ENCODE measurements at places on chromosomes 11 and 22.
A peak's percentile ranks its signal among the peaks of the same experiment; 100 is the strongest.

DNA sequence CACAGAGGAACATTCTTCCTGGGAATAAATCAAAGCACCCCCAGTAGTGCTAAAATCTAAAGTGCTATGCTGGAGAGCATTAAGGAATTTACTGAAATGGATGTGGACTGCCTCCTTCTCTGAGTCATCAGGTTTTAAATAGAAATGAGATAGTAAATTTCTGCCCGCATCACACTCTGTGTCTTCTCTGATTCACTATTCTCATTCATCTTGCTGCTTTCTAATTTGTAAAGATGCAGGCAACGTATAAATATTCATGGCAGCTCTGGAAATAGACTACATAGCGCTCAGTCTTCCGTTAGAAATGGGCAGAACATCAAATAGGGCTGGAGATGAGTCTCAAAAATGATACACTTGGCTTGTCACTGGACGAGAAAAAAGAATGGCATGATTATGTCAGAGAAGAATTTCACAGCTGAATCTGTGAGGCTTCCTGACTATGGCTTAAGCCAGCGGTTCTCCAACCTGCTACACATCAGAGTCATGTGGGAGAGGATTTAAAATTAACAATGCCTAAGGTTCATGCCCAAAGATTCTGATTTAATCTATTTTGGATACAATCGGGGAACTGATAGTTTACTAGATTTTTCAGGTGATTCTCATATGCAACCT lies 178.2 kb downstream of the LRRC4C start:
- no peak for DNase-seq

GRCh38 chr11:25844811-25845210 lies 487.1 kb upstream of the ANO3 start:
- DNase-seq: no peak

- DNase-seq: no peak
Observed at GRCh38 chr11:66637557-66638176, 836 bp upstream of the RBM4 start.

DNA sequence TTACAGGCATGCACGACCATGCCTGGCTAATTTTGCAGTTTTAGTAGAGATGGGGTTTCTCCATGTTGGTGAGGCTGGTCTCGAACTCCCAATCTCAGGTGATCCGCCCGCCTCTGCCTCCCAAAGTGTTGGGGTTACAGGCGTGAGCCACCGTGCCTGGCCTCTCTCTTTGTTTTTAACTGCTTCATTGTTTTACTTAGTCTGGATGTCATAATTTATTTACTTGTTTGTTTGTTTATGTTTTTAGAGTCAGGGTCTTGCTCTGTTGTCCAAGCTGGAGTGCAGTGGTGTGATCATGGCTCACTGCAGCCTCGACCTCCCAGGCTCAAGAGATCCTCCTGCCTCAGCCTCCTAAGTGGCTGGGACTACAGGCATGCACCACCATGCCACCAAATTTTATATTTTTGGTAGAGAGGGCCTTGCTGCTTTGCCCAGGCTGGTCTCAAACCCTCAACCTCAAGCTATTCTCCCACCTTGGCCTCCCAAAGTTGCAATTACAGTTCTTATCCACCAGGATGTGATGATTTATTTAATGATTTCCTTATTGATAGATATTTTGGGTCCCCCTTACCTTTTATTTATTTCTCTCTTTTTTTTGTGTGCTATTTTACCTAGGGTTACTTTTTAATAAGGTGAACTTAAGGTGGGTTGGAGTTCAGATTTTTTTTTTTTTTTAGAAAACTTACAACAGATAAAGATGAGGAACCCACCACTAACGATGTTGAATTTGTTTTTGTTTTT lies 52.6 kb upstream of the ADA2 start:
- no peak for DNase-seq

- DNase-seq: no peak
Observed at GRCh38 chr11:15591112-15591537, 476.4 kb downstream of the INSC start.

DNA sequence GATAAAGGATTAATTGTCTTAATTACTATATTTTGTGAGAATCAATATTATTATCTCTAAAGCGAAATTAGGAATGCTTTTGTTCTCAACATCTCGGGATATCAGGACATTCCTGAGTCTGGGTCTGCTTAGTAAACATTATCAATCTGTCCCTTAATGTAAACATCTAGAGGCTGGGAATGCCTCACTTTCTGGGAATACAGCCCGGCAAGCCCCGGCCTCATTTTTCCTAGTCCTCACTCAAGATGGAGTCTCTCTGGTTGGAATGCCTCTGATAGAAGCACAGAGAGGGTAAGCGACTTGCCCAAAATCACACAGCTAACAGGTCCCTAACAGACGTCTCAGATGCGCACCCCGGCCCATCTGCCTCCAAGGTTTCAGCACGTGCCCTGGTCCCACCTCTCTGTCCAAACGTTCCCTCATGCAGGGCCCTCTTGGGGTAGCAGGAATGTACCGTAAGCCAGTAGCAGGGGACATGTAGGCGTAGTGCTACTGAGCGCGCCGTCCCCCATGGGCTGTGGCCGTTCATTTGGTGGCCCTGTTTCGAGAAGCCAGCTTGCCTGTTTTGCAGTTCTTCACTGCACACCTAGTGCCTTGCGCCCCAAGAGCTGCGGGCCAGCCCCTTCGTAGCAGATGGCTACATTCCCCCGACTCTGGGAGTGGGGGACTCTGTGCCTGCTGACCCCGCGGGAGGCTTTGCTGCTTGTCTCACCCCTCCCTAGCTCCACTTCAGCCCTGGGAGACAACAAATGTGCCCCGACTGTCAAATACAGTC lies 62.2 kb upstream of the FADD start:
- no peak for DNase-seq

- no peak for DNase-seq
Observed at GRCh38 chr22:43887391-43887790, 4.4 kb downstream of the PNPLA5 start.

DNA sequence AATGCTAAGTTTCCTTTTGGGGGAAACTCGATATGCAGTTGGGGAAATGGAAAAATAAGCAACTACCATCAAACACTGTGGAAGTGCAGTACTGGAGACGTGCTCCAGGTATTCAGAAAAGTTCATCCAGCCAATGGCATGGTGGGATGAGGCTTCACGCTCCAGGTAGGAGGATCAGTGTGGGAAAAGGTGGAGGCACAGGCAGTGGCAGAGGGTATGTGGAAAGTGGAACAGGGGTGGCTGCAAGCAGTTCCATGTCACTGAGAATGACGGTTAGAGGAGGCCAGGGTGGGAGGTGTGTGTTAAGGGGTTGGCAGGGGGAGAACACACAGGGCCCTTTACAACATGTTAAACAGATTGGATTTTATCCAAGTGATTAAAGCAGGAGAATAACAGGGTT lies 105.1 kb upstream of the NCAM1 start:
- DNase-seq: no peak

- DNase-seq: no peak
Observed at GRCh38 chr11:18203723-18204122, 31.1 kb downstream of the MRGPRX4 start.

DNA sequence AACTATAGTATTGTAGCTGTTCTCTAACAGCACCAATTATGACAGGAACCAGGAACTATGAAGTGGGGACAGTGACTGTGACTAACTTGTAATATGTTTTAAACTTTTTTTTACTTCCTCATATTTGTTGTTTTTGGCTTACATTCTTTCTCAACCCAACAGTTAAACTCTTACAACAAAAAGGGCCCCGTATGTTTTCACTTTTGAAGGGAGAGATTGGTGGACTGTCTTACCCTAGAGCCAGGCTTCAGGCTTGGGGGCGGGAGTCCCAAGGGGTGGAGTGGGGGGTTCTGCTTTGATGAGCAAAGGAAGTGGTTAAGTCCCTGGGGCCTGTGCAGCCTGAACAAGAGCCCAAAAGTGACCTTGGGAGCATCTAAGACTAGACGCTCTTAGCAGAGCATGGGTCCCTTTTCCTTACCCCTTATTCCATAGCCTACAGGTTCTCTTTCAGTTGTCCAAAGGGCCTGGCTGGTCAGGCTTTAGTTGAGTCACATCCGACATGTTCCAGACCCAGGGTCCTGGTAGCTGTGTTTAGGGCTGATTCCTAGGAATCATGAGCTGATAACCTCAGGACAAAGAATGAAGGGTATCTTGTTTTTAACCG lies 38.8 kb downstream of the STIM1 start:
- no peak for DNase-seq

DNA sequence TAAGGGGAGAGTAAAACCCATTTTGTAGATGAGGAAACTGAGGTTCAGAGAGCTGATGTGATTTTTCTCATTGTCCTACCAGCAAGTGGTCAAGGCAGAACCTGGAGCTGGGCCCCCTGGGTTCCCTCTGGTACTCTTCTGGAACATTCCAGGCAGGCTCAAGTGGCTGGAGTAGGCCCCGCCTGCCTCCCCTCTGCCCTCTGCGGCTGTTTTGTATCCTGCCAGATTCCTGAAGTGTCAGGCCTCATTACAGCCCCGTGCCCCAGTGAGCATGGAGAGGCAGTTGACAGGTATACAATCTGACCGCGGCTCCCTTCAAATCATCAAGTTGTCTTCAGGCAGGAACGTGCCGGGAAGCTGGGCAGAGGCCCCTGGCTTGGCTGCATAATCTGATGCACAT lies 94.6 kb upstream of the CD82 start:
- DNase-seq: no peak

GRCh38 chr22:40534379-40535188 lies 101.9 kb downstream of the MRTFA start:
- DNase-seq: no peak

- no peak for DNase-seq
Observed at GRCh38 chr22:49046546-49047361, 780.9 kb downstream of the BRD1 start.

- DNase-seq: no peak
Observed at GRCh38 chr11:122085264-122085663, 30.8 kb downstream of the BLID start.

GRCh38 chr11:72681226-72682153 lies 7.3 kb upstream of the PDE2A start:
- no peak for DNase-seq

GRCh38 chr22:50190182-50190940 lies 4.6 kb downstream of the TRABD start:
- peak; percentile 63 for DNase-seq

- no peak for DNase-seq
Observed at GRCh38 chr11:47552056-47552565, 821 bp downstream of the CELF1 start.

GRCh38 chr11:110125632-110126031 lies 32.4 kb downstream of the ZC3H12C start:
- DNase-seq: no peak

GRCh38 chr11:50075856-50076255 lies 43.2 kb downstream of the OR4C45 start:
- no peak for DNase-seq

- no peak for DNase-seq
Observed at GRCh38 chr11:117857734-117858414, 18.6 kb downstream of the FXYD6 start.

DNA sequence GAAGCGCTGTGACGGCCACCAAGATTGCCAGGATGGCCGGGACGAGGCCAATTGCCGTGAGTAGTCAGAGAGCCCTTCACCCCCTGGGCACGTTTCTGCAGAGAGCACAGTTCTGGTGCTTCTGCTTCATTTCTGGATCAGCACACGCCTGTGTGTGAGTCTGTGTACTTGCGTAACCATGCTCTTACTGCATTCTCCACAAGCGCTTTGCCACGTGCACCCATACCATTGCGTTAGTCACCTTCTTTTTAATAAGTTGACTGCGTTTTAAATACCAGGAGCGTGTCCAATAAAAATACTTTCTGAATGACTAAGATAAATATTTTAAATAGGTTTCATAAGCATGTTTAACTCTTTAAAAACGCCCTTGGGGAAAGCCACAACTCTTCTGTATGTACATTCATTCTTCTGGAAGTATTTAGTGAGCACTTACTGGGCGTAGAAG lies 143.0 kb upstream of the SORL1-AS1 start:
- DNase-seq: no peak

DNA sequence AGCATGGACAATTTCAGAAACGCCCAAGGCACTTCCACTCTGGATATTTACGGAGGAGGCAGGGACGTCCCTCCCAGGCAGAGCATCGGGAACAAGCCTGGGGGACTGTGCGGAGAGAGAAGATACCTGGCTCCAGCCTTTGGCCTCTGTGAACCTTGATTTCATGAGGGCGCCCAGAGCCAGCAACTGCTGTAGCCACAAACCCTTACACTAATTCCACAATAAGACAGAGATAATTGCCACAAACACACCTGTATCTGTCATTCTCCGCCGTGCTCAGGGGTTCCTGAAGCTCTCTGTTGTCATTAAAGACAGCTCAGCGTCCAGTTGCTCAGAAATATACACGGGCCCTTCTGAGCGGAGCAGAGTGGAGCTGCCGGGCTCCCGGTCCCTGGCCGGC lies 1292.1 kb downstream of the TBC1D22A start:
- DNase-seq: no peak
